D721Med (cell line): ENCODE measurements at places on chromosomes 3 and 15.

GRCh38 chr3:11558002-11558401 lies 85.7 kb downstream of the VGLL4 start:
- no peak for DNase-seq

DNA sequence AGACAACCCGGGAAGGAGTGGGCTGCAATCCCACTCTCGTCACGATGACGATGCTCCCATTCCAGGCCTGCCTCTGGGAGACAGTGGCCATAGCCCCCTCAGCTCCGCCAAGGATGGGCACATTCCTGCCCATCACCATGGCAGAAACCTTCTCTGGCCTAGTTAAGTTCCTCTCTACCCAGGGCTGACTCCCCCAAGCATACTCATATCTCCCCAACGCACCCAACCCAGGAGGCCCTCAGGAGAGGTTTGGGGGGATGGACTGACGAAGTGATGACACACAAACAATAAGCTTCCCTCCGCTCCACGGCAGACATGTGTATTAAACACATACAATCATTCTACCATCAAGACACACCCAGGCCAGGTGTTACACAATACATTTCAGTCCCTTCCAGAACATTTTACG lies 60.1 kb downstream of the VGLL4 start:
- DNase-seq = no peak

- DNase-seq = no peak
These were observed 57.0 kb upstream of the CMTM7 start for GRCh38 chr3:32334675-32335074.

DNA sequence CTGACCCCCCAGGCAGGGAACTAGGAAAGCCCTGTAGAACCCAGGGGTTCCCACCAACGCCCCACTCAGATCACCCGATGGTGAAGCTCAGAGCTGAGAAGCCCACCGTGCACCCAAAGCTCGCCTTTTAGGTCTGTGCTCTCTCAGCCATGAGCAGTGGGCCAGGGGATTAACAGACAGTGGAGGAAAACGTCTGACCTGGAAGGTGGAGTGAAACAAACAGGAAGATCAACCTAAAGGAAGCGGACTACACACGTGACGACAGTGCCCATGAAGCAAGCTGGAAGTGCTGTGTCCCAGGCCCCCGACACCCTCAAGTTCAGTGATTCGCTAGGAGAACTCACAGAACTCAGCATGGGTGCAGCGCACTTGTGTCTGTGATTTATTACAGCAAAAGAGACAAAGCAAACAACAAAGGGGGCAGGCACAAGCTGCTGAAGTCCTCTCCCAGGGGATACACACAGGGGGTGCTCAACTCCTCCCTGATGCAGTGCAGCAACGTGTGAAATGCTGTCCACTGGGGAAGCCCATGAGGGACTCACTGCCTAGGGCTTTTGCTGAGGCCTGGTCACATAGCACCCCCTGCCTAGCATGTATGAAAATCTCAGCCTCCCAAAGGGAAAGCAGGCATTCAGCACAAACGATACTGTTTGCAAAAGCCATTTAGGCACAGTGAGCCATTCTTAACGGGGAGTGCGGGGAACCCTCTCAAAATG lies 43.5 kb downstream of the CFAP92 start:
- peak; percentile 45 for DNase-seq

DNA sequence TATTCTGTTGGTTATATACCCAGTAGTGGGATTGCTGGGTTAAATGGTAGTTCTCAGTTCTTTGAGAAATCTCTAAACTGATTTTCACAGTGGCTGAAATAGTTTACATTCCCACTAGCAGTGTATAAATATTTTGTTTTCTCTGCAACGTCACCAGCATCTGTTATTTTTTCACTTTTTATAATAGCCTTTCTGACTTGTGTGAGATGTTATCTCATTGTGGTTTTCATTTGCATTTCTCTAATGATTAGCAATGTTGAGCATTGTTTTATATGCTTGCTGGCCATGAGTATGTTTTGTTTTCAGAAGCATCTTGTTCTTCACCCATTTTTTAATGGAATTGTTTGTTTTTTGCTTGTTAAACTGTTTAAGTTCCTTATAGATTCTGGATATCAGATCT lies 612.7 kb upstream of the SGO1 start:
- DNase-seq = no peak

DNA sequence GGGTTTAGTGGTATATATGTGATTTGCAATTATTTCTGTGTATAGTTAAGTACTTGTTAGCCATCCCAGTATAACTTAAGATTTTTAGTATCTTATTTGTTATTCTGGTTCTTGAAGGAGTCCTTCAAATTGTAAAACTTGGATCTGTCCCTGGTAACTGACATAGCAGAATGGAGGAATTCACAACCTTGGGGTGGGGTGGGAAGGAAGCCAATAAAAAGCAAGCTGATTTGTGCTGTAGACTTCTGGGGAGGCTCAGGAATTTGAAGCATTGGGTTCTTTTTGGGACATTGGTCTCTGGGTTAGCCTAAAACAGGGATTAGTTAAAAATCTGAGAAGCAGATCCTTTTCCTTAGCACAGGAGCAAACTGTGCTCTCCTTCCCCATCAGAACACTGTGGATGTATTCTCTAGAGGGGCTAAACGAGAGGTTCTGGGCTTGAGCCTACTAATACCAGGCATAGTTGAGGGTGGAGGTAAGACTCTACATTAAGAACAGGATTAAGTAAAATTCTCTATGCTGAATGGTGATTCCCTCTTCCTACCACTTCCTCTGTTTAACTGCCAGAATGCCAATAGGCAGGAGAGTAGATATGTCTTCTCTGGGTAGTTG lies 42.2 kb downstream of the GMPS start:
- DNase-seq = no peak

DNA sequence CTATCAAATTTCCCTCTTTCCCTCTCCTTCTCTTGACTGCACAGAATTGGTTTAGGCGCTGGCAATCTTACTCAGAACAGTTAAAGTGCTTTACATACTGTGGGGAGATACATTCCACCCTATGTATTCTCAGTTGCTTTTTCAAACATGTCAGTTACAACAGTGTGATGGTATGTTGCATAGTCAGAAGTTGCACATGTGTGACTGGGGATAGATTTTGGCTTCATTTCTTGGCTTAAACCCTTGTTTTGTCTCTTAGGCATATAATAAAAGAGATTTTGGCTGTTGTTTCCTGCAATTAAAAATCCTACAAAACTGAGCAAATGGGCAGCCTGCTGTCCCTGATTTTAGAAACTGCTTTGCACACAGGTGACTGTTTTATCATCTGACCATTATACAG lies 86.7 kb downstream of the PIK3R4 start:
- DNase-seq = no peak

GRCh38 chr3:127458696-127459604 lies 131.6 kb downstream of the TPRA1 start:
- no peak for DNase-seq

DNA sequence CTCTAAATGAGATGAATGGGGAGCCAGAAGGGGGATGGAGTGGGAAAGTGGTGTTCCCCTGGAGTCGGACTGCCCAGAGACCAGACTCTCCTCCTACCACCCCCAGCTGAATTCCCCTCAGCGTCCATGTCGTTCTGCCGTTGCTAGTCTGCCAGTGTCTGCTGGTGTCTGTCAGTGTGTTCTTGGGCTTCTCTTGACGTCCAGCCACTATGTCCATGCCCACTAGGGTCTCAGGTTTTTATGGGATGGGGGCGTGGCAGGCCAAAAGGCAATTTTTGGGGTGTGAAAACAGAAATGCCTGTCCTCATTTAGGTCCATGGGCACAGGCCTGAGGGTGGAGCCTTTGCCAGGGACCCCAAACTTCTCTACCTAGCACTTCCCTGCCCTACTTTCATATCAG lies 589.6 kb downstream of the IGSF11 start:
- no peak for DNase-seq

DNA sequence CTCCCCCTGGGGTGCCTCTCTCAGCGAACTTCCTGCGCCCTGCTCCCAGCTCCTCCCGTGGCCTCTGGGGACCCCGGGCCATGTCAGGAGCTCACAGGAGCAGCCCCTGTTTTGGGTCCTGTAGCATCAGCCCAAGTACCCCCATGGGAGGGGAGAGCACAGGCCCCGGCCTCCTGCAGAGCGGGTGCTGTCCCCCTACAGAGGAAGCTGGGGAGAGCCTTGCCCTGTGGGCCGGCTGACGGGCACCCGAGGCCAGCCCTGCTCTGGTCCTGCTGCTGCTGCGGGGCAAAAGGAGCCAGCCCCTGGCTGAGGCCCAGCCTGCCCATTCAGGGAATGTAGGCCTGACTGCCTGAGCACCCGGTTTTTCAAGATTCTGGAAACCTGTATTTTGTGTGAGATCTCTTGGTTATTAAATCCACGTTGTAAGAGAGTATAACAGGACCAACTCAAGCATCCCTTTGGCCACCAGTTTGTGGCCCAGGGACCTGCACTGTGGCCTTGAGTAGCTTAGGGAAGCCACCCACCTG lies 12.4 kb downstream of the PLXNA1 start:
- DNase-seq = no peak

GRCh38 chr3:124558991-124559845 lies 171.0 kb upstream of the UMPS start:
- DNase-seq = peak; percentile 40

GRCh38 chr3:46462511-46462910 lies 2.2 kb downstream of the LTF start:
- DNase-seq = no peak

GRCh38 chr3:41882956-41883355 lies 78.9 kb downstream of the ULK4 start:
- no peak for DNase-seq

GRCh38 chr3:192494174-192494573 lies 233.2 kb downstream of the FGF12 start:
- DNase-seq = no peak
